ENCODE measurements at places on chromosomes 4 and X.

GRCh38 chr4:176964116-176964691 lies 171.5 kb upstream of the VEGFC start:
- no peaks in the 10 kb centered on the region for H3K36me3 ChIP-seq

DNA sequence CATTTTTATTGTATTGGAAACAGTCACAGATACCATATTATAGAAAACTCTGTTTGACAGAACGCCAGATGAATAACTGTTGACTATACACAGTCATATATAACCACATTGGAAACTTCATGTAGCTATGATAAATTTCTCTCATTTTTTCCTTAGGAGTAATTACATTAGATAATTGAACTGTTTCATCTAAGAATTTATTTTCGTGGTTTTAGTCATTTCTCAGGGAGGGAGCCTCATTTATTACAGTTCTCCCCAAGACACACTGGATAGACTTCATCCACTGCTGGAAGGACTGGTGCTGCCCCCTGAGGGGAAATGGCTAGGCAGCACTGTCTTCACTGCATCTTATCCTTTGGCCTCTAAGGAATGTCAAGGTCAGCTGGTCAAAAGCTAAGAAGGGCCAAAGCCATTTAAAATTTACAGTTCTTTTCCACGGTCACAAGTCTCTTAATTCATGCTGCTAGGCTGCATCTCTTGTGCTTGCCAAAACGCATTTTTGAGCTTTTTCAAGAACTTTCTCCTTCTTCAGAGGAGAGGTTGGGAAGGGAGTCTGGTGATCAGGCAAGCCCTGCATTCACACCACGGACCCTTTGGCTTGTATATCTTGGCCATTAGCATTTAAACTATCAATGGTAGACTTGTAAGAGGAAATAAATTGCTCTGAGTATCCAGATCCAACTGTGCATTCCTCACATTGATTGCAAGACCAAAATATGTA lies 145.1 kb downstream of the CBR4 start:
- no peak for DNase-seq
- H3K27me3 ChIP-seq = no peaks in the 10 kb centered on the region
- peaks cover 44% of the 10 kb centered on the region for H3K36me3 ChIP-seq
- no peak overlapping the region for H3K4me3 ChIP-seq

GRCh38 chr4:121266982-121267381 lies 102.9 kb upstream of the TNIP3 start:
- H3K4me1 ChIP-seq = no peaks in the 10 kb centered on the region
- no peaks in the 10 kb centered on the region for H3K36me3 ChIP-seq
- H3K4me3 ChIP-seq = no peak overlapping the region
- H3K27ac ChIP-seq = no peak overlapping the region
- H3K27me3 ChIP-seq = peaks cover 2% of the 10 kb centered on the region
- no peak for DNase-seq

DNA sequence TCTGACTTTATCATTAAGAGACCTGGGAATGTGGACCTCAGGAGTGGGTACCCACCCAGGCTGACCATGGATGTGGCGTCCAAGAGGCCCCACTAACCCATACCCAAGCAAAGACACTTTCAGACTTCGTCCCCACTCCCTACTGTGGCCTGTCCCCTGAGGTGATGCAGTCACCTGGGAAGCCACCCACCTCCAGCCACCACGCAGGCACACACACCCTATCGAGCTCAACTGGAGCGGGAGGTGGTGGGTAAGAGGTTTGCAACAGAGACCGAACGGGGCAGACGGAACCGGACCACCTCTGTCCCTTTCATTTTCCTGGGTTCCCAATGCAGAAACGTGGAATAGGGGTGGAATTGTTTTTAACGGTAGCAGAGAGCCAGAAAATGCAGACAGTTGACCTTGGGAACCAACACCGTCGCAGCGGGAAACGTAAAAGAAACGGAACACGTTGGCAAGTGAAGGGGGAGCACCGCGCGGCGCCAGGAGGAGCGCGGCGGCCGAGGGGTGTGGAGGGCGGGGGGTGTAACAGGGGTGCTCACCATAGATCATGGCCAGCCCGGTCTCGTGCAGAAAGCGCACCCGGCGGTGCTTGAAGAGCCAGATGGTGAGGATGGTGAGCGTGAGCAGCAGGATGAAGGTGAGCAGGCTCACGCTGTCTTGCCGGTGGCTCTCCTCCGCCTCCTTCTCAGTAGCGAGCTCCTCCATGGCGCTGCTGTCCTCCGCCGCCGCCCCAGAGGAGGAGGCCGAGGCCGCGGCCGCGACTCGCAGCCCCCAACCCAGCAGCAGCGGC lies 559 bp downstream of the SLC9A7 start:
- DNase-seq = no peak
- no peaks in the 10 kb centered on the region for H3K4me1 ChIP-seq
- peaks cover 6% of the 10 kb centered on the region for H3K27me3 ChIP-seq
- H3K27ac ChIP-seq = peak overlapping the region; percentile 75
- peak overlapping the region; percentile 91 for H3K4me3 ChIP-seq

DNA sequence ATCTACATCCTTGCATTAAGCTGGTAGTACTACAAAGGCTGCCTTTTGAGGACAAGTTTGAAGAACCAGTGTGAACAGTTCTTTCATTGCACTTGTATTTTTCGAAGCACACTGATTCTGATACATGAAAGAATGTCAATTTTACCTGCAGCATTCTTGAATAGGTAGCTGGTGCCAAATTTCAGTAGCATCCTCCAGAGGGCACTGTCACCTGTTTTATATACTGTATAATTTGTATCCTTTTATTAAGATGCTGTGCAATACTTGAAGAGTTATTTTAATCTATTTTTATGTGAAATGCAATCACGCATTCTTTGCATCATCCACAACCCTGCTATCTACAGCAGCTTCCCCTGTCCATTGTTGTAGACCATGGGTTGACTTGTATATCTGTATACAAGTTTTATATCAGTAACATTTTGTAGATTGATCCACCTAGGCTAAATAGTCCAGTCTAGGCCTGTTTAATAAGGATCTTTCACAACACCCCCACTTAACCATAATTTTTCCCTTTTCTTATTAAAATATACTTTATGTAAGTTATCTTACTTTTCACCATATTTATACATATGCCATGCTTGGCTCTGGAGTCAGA lies 325.7 kb downstream of the PCDH7 start:
- H3K4me3 ChIP-seq = no peak overlapping the region
- H3K4me1 ChIP-seq = peaks cover 22% of the 10 kb centered on the region
- no peak for DNase-seq
- H3K36me3 ChIP-seq = peaks cover 7% of the 10 kb centered on the region

- no peaks in the 10 kb centered on the region for H3K36me3 ChIP-seq
- no peak overlapping the region for H3K4me3 ChIP-seq
These were observed 213.2 kb downstream of the ARHGAP24 start for GRCh38 chr4:85688055-85688740.

GRCh38 chr4:6364581-6364980 lies 94.9 kb downstream of the WFS1 start:
- H3K4me3 ChIP-seq = no peak overlapping the region
- DNase-seq = no peak
- H3K27ac ChIP-seq = no peak overlapping the region
- no peaks in the 10 kb centered on the region for H3K36me3 ChIP-seq

- H3K36me3 ChIP-seq = no peaks in the 10 kb centered on the region
- no peak overlapping the region for H3K4me3 ChIP-seq
- no peak overlapping the region for H3K27ac ChIP-seq
These were observed 891.4 kb downstream of the CENPC start for GRCh38 chr4:66653937-66654336.

DNA sequence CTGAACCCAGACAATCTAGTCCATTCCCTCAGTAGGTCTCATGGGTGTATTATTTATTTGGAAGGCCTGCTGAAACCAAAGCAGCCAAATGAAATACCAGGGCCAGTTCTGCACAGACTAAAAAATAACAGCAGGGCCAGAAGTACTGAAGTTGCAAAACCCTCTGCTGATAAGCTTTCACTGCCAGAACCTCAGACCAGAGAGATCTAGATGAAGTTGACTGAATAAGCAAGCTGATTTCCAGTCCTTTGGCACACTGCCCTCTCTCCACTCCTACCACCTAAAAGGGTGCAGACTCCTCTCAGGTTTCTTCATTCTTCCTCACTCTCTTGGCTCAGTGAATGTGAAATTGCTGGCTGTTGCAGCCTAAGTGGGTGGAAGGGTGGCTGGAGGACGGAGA lies 276.7 kb upstream of the KLF3 start:
- H3K4me3 ChIP-seq = no peak overlapping the region
- no peak for DNase-seq
- peaks cover 44% of the 10 kb centered on the region for H3K4me1 ChIP-seq
- no peaks in the 10 kb centered on the region for H3K27me3 ChIP-seq
- H3K27ac ChIP-seq = no peak overlapping the region

DNA sequence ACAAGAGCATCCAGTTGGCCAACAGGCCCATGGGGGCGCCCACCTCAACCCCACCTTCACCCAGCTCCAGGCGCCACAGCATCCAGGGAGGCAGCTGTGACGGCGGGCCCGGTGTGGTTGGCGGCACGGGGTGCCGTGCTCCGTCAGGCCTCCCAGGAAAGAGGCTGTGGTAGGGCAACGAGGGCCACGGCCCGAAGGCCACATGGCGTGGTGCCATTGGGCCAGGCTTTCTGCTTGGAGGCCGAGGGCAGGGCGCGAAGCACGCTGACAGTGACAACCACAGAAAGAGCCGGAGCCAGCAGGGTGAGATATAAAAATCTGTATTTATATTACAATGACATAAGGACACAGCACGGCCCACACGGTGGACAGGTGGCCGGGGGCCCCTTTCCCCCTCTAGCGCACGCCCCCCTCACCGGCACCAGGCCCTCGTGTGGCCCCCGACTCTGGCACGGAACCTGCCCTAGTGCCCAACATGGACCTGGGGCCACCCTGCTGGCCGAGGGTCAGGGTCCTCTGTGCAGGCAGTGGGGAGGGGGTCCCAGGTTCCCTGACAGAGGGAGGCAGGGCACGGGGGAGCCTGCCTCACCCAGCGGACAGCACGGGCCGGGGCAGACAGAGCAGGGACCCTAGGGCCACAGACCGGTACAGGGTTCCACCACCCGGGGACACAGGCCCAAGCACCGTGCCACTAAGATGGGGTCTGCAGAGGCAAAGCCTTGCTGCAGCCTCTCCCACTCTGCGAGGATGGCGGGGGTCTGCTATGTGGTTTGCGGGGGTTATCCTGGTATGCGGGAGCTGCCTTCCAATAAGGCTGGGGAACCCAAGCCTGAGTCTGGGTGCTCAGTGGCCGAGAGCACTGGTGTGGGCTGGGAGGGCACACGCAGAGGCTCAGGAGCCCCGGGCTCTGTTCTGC lies 5.5 kb upstream of the HAUS3 start:
- H3K4me1 ChIP-seq = peaks cover 23% of the 10 kb centered on the region
- H3K36me3 ChIP-seq = no peaks in the 10 kb centered on the region
- no peaks in the 10 kb centered on the region for H3K27me3 ChIP-seq
- H3K4me3 ChIP-seq = no peak overlapping the region
- no peak overlapping the region for H3K27ac ChIP-seq

DNA sequence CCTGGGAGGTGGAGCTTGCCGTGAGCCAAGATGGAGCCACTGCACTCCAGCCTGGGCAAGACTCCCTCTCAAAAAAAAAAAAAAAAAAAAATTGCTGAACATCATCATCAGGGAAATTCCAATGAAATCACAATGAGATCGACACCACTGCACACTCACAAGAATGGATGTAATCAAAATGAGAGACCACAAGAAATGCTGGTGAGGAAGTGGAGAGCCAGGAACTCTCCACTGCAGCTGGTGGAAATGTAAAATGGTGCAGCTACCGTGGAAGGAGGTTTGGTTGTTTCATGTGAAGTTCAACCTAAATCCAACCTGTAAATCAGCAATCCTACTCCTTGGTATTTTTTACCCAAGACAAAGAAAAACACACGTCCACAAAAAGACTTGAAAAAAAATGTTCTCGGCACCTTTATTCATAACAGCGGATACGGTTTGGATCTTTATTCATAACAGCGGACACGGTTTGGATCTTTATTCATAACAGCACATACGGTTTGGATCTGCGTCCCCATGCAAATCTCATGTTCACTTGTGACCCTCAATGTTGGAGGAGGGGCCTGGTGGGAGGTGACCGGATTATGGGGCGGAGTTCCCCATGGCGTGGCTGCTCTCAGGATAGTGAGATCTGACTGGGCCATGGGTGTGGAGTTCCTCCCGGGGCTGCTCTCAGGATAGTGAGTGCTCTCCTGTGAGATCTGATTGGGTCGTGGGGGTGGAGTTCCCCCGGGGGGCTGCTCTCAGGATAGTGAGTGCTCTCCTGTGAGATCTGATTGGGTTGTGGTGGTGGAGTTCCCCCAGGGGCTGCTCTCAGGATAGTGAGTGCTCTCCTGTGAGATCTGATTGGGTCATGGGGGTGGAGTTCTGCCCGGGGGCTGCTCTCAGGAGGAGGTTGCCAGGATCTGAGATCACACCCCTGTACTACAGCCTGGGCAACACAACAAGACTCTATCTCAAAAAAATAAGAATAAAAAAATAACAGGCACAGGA lies 7.7 kb downstream of the GAK start:
- DNase-seq = no peak
- peak overlapping the region; percentile 54 for H3K27ac ChIP-seq
- no peak overlapping the region for H3K4me3 ChIP-seq

DNA sequence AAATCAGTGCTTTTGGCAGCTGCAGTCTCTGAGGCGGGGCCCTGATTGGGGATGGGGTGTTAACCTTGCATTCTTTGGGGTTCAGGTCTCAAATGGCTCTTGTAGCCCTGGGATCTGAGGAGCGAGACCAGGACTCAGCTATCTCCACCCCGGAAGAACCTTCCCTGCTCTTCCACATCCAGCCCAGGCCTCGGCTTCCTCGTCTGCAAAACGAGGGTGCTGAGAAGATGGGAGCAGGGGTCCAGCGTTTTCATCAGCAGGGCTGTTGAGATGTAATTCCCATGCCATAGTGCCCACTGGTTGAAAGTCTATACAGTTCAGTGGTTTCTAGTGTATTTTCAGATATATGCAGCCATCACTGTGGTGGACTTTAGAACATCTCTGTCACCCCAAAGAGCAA lies 34.6 kb upstream of the WFS1 start:
- no peaks in the 10 kb centered on the region for H3K36me3 ChIP-seq
- peaks cover 5% of the 10 kb centered on the region for H3K4me1 ChIP-seq
- H3K27ac ChIP-seq = no peak overlapping the region
- DNase-seq = no peak

GRCh38 chr4:169612871-169613859 lies 782 bp upstream of the NEK1 start:
- peak overlapping the region; percentile 100 for H3K27ac ChIP-seq
- no peaks in the 10 kb centered on the region for H3K27me3 ChIP-seq
- peaks cover 13% of the 10 kb centered on the region for H3K4me1 ChIP-seq
- H3K4me3 ChIP-seq = peak overlapping the region; percentile 95
- H3K36me3 ChIP-seq = no peaks in the 10 kb centered on the region
- DNase-seq = peak; percentile 75
